ENCODE measurements at places on chromosomes 5 and 9.

DNA sequence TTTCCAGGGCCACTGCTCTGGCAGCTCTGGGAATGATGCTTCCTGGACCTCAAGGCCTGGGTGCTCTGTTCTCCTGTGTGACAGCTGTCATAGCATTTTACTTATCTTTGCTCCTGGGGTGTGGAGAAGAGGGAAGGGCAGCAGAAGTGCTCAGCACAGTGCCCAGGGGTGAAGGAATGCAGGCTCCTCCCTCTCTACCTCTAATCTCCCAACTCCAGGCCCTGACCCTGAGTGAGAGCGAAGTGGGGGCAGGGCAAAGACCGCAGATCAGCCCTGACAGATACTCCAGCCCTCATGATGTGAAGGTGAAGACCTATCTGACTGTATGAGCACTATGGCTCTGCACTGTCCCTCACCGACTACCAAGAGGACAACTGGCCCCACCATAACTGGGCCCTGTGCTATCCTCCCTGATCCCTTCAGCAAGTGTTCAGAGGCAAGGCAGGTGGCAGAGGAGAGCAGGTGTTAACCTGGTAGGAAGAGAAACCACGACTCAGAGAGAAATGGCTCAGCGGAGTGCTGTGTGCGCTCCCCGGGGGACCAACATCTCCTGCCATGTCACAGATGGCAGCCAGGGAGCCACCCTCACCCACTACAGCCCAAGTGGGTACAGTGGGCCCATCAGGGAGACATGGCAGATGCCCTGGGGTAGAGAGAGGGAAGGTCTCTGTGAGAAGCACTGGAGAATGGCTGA lies 16.8 kb downstream of the ACSL6 start:
- DNase-seq, result no peak

DNA sequence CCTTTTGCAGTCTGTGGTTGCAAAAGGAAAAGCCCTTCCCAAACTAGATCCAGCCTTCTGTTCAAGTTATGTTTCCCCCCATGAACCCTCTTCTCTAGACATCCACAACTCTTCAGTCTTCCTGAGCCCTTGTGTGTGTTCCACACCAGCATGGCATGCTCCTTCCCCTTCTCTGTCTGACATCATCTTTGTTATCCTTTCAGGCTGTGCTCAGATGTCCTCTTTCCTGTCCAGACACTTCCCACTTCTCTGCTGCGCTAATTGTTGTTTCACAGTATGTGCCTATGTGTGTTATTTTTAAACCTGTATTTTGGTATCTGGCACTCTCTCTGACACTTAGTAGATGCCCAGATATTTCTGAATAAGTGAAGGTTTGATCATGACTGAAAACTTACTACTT lies 38.2 kb downstream of the FOCAD start:
- DNase-seq, result no peak

- DNase-seq, result no peak
Observed at GRCh38 chr5:60540856-60541805, 158.8 kb downstream of the DEPDC1B start.

DNA sequence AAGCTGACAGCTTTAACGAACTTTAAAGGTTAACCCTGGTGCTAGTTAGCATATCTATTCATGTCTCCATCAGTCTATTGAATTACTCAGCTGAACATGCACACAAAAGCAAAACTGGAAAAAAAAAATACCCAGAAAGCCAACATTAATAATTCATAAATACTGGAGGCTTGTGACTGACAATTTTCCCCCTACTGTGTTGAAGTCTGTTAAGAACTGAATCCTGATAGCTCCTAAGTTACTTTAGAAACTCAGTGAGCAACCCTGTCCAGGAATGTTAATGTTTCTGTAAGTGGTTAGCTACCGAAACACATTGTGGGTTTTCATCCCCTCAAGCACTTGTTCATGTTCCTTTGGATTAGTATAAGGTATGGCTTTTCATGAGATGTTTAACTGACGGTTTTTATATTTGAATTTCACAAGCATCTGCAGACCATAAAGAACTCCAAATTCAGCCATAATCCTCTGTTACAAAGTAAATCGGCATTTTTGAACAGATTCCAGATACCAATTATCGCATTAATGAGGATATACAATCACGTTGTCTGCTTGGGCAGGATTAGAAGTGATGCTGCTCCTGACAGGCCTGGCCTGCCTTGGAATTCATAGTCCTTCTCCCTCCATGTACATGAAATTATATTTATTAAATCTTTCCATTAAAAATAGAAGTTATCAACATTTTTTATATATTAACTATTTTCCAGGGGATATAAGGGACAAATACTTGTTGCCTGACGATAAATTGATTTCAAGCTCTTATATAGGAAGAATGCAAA lies 331.2 kb downstream of the TLE4 start:
- no peak for DNase-seq

GRCh38 chr5:65017636-65018035 lies 248.9 kb downstream of the CWC27 start:
- DNase-seq, result no peak

- DNase-seq, result no peak
Observed at GRCh38 chr5:149871471-149871870, 73.1 kb downstream of the PDE6A start.

- DNase-seq, result no peak
Observed at GRCh38 chr5:91490316-91490715, 107.2 kb upstream of the ARRDC3 start.

- no peak for DNase-seq
Observed at GRCh38 chr5:73901455-73901854, 275.5 kb downstream of the ARHGEF28 start.

- no peak for DNase-seq
Observed at GRCh38 chr9:132169672-132170392, 8.0 kb downstream of the NTNG2 start.

GRCh38 chr5:44402084-44402483 lies 12.9 kb upstream of the FGF10 start:
- no peak for DNase-seq

DNA sequence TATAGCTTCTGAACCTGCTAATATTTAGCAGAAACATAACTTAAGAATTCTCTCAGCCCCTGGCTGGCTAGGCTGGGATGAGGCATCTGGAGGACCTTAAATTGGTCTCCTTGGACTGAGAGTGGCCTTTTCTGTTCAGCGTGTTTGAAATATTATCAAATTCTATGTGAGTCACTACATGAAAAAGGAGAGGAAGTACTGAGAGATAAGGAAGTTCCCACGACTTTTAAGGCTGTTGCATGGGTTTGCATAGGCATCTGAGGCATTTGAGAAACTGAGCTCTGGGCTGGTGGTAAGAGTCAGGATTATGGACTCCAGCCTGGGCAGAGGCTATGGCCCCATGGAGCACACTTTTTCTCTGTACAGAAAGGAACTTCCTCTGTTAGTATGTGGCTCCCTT lies 816.2 kb upstream of the GRAMD2B start:
- no peak for DNase-seq

DNA sequence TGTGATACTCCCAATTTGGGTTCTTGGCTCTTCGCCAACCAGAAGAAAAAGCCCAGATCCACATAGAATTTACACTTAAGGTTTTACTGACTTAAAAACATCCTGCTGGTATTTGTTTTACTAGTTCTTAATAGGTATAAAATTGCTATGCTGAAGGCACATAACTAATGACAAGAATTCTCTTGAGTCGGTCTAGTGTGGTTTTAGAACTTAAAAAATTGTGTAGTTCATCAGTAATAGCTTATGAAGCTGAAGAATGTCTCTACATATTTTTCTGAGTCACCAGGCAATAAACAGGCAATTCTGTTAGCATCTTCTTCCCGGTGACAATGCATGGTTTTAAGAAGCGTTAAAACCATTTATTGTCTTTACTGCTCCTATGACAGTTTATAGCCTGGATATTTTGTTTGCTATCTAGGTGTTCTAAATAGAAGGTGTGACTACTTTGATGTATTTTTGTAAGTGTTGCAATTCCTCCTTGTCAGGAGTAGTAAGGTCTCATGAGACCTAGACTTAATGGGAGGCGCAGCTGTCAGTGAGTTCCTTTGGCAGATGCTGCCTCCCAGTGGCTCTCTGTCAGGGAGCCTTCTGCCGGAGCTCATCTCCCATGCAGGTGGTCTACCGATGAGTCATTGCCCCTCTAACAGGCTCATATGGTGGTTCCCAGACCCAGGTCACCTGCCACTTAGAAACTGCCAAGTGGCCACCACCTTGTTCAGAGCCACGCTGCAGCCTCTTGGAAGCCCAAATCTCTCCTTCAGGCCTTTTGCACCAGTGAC lies 173.8 kb downstream of the MAST4 start:
- no peak for DNase-seq

GRCh38 chr9:80146466-80146865 lies 574.7 kb downstream of the TLE4 start:
- DNase-seq, result no peak

GRCh38 chr5:71782771-71783770 lies 64.0 kb downstream of the CARTPT start:
- DNase-seq, result no peak

DNA sequence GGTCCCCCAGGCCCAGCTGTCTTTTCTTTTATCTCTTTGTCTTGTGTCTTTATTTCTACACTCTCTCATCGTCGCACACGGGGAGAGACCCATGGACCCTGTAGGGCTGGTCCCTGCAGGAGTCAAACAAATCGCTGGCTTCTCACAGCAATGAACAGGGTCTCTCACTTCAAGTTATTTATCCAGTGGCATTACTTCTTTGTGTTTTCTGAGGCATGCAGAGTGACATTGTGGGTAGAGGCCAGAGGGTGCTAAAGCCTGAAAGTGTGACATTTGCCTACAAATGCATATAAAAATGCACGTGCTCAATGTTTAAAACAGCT lies 127.6 kb downstream of the ST8SIA4 start:
- DNase-seq, result no peak

All from AG04449 (cell line).